ENCODE measurements at places on chromosomes 5 and 9.
A peak's percentile ranks its signal among the peaks of the same experiment; 100 is the strongest.

- DNase-seq: no peak
Observed at GRCh38 chr5:104751969-104752368, 1189.4 kb upstream of the NUDT12 start.

DNA sequence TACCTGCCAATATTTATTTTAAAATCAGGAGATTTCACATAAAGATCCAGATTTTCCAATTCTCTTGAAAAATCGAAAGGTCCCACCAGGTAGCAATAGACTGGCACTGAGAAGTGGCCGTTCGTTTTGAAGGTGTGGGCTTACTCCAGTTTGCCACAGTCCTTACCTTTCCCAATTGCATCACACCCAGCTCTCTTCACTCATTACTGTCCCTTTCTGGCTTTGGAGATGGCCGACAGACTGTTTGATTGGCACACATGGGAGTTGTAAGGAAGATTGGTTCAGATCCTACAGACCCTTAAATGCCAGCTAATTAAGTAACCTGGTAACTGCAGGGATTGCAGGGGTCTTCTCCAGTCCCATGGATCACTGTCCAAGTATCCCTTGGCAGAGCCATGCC lies 68.7 kb upstream of the LARP1 start:
- DNase-seq: no peak

- no peak for DNase-seq
Observed at GRCh38 chr5:9421884-9422283, 124.0 kb downstream of the SEMA5A start.

GRCh38 chr9:128947527-128948301 lies at the start of the genes DOLK and NUP188:
DOLK (minus strand) TSS chr9:128947603; CDS start chr9:128947303, 300 bp downstream.
NUP188 (plus strand) TSS chr9:128947699; CDS start chr9:128947720, 21 bp downstream.
- DNase-seq: peak; percentile 98

- no peak for DNase-seq
Observed at GRCh38 chr5:142644640-142645361, 41.1 kb downstream of the FGF1 start.

GRCh38 chr5:2387250-2387633 lies 364.2 kb downstream of the IRX2 start:
- no peak for DNase-seq

DNA sequence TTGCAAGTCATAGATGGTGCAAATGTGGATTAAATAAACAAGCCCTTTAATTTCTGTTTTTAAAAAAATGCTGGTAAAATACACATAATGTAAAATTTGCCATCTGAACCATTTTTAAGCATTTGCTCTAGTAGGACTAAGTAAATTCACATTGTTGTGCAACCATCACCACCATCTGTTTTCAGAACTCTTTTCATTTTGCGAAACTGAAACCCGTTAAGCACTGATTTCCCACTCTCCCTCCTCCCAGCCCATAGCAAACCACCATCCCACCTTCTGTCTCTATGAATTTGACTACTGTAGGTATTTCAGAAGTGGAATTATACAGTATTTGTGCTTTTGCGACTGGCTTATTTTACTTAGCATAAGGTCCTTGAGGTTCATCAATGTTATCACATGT lies 103.3 kb upstream of the CNTLN start:
- no peak for DNase-seq

DNA sequence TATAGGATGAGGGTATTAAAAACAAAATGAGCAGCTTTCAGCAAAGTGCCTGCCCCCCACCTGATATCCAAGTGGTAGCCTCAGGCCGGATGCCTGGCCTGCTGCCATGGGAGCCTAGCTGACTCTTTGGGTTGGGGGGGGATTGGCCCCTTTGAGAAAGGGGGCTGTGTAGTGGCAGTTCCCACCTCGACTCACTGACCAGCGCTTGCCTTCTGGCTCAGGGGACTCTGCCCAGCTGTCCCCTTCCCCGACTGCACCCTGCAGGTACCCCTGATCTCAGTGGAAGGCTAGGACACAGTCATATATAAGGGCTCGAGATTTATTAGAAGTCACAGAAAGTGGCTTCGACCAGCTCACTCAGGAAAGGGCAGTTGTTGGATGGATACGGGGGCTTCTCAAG lies 1.5 kb upstream of the NEUROG1 start:
- DNase-seq: no peak

DNA sequence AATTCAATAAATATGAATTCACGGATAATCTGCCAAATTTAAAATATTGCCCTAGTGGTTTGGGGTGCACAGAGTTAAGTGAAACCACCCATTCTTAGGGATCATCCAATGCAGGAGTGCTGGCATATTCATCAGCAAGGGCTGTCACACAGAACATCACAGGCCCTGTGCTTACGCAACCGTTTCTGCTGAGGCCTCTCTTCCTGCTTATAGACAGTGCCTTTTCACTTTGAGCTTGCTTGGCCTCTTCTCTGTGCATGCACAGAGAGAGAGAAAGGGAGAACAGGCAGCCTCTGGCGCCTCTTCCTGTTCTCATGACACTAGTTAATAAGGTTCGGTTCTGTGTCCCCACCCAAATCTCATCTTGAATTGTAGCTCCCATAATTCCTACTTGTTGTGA lies 366.3 kb downstream of the ICE1 start:
- DNase-seq: no peak

DNA sequence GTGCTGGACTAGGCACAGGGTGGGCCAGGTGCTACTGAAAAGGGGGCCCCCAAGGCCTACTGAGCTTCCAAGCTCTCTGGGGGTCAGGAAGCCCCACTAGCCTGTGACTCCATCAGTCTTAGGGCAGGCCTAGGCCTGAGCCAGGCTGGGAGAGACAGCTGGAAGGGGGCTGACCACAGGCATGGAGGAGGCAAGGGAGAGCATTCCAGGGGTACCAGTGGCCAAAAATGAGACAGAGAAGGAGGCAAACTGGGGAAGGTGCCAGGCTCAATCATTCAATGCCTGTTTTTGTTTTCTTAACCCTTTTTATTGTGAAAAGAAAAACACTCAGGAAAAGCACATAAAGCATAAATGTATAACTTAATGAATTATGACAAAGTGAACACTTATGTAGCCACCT lies 26.2 kb upstream of the TCF7 start:
- no peak for DNase-seq

DNA sequence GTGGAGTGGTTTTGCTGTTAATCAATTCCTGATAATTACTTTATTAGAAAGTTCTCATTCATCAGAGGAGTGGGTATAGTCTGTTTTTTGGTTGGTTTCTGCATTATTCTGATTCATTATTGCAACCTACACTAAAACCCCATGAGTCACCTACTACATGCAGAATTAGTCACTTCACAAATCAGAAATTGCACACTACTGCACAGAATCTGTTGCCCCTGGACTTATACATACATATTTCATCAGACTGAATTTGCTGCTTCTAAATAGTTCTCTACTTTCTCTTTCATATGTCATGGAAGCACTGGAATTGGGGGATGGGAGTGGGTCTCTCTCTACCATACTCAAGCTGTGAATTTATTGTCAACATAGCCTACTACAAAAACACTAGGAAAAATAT lies 585.1 kb downstream of the DNAH5 start:
- no peak for DNase-seq

- no peak for DNase-seq
Observed at GRCh38 chr5:95995962-95996489, 34.4 kb upstream of the ELL2 start.

DNA sequence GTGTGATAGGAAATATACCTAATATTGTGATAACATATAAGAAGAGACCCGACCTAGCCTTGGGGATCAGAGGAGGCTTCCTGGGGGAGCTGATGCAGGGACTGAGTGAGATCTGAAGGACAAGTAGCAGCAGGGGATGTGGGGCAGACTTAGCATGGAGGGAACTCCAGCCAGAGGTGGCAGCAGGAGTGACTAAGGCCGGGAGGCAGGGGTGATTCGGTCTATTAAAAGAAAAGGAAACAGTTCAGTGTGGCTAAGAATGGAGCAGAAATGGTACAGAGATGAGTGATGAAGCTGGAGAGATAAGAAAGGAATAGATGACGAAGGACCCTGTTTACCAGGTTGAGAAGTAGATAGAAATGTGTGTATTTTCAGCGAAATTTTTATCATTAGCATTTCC lies 408.8 kb downstream of the ENC1 start:
- DNase-seq: no peak

- DNase-seq: no peak
Observed at GRCh38 chr9:98712987-98713386, 4.3 kb upstream of the GABBR2 start.
